ENCODE measurements at places on chromosomes 13 and 19.
A peak's percentile ranks its signal among the peaks of the same experiment; 100 is the strongest.

- no peak for DNase-seq
These were observed 271.0 kb downstream of the SLITRK5 start for GRCh38 chr13:87942205-87942604.

DNA sequence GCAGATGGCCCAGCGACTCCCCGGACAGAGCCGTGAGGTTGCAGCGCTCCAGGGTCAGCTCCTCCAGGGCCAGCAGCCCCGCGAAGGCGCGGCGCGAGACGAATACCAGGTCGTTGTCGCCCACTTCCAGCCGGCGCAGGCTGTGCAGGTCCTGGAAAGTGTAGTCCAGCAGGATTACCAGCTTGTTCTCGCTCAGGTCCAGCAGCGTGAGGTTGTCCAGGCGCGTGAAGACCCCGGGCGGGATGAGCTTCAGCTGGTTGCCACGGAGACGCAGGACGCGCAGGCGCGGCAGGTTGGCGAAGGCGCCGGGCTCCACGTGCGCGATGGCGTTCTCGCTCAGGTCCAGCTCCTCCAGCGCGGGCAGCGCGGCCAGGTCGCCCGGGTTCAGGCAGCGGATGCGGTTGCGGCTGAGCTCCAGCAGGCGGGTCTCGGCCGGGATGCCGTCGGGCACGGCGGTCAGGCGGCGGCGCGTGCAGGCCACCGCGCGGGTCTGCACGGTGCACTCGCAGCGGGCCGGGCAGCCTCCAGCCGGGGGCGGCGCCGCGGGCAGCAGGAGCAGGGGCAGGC is 9.3 kb upstream of the PEAK3 start:
- DNase-seq = no peak

GRCh38 chr13:77815330-77815729 is 103.3 kb downstream of the EDNRB start:
- no peak for DNase-seq

DNA sequence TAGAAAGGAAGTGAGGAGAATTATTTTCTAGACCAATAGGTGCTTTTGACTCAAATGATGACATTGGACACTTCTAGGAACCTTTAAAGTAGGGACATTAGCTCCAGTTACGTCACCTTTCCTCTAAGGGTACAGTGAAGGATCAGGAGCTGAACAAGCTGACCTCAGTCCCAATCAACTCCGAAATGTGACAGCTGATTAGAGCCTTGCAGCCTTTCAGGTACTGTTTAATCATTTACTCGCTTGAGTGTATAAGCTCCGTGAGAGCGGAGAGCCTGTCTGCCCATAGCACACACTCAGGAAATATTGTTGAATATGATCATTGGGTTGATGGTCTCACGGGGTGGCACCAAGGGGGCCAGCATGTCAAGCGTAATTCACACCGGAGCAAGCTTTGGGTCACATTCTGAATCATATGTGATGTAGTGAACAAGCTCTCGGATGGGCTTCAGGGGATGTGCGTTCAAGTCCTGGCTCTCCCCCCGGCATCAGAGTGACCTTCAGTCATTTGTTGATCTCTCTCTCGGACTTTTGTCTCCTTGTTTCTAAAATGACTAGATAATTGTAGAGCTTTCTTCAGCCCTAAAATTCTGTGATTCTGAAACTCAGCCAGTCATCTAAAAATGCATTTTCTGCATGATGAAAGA is 141.9 kb downstream of the ZIC5 start:
- DNase-seq = no peak

DNA sequence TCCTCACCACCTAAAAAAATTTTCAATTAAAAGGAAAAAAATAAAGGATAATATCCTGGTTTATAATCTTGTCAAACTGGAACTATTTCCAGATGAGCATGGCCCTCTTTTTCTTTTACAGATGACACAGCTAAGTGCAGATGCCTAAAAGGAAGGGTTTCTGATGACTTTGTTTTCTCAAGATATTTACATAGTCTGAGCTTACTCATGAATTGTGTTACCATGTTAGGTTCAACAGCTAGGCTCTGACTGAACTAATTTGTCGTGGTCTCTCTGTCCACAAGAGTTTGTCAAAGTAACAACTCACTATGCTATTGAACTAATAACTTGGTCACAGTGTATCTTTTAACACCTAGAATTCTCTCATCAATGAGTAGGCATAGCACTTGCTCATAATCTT is 780.8 kb downstream of the GPC5 start:
- no peak for DNase-seq

- DNase-seq = peak; percentile 49
These were observed 24.2 kb downstream of the C19orf12 start for GRCh38 chr19:29690842-29691241.

Data from naive thymus-derived CD4-positive, alpha-beta T cell (primary cell).